ENCODE measurements at places on chromosomes 3 and 15. TPM values are rescaled to one million over a fixed set of nuclear protein-coding genes. Genes with fewer than 3 reads are reported as not detected.

DNA sequence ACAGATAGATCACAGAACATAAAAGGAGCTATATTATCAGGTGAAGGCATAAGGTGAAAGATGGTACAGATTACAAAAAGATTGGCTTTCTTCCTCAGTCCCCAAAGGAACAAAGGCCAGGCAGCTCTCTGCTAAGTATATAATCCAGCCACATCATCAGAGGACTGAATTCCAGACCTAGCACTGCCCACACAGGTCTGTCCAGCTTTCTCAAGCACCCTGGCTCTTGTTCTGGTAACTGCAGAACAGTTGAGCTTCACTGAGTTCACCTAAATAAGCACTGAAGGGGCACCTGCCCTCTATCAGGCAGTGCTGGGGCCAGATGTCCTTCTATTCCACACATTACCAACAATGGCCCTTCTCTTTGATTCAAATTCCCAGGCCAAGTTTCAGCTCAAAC, 6.3 kb downstream of the DUOXA1 start:
- DNase-seq, result no peak

DNA sequence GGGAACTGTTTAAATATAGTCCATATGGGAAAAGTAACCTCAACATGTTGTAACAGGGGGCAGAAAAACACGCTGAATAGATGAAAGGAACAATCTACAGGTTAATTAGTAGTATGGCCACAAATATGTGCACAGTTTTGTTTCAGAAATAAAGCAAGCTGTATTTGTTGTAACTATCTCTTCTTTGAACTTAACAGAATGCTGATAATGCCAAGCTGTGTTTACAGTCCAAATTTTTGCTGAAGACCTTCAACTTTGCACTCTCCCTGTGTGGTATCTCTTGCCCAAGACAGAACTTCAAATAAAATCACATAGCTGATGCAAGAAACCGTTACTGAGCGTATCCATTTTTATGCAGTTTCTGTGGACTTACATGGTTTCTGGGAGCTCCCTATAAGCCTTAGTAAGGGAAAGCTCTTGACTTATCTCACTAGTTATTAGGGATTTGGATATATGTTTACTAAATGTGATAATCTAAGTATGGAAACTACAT, 425.4 kb upstream of the TPRG1 start:
- no peak for DNase-seq

- DNase-seq, result no peak
Observed at GRCh38 chr3:71560665-71561064, 22.9 kb downstream of the FOXP1 start.

DNA sequence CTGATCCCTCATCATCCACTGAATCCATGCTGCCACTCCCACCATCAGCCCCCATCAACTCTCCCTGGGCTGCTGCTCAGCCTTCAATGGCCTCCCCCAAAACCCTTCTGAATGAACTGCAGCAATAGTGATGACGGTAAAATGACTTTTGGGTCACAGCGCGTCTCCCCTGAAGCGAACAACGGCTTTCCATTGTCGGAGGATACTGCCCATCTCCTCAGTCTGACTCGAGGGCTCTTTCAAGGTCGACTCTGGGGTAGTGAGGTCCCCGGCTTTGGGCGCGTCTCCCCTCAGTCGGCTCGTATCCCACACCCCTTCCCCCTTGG, 57.2 kb upstream of the ZBTB38 start:
- peak; percentile 13 for DNase-seq

GRCh38 chr3:139020036-139020867, 474 bp downstream of the PRR23B start:
- no peak for DNase-seq

DNA sequence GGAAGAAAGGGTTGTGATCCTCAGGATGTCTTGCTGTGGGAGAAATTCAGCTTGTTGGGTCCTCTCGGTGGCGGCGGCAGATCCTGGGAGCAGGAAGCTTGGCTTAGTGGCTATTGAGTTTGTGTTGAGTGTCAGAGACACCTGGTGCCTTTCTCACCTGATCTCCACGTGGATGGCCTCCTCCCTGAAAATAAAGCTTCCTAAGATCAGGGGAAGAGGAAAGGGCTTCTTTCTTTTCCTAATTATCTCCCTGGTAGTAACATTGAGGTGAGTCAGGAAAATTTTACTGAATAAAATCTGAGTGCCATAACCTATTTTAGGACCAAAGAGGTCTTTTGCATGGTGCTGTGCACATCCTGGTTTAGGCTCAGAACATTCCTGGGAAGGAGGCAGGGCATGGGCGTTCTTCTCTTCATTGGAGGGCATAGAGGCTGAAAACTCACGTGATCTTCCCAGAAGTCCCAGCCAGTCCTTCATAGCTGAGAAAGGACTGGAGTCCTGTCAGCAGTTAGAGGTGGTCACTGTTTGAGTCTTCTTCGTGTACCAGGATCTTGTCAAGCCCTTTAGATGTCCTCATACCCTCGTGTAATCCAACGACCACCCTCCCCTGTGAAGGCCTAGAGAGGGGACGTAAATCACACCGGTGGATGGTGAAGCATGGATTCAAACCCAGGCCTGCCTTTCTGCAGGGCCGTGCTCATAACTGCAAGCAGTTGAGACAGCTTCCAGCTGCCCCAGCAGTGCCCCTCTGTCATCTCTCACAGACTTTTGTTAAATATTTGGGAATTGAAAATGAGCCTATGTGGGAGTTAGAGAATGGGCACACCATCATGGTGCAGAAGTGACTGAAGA, 1.1 kb downstream of the CMTM8 start:
- no peak for DNase-seq

DNA sequence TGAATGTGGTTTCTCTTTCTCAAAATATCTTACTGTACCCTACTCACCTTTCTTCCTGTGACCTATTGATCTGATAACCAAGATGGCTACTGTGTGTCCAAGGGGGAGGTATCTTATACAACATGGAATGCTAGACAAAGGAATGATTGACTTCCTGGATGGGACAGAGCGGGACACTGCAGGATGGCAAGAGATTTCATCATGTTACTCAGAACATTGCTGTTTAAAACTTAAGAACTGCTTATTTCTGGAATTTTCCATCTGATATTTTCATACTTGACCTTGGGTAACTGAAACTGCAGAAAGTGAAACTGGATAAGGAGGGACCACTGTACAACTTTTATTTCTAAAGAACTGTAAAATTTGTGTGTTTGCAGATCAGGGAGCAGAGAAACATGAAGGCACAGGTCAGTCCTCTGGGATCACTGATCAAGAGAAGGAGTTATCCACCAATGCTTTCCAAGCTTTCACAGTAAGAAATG, 18.5 kb downstream of the CNOT10 start:
- no peak for DNase-seq

GRCh38 chr3:4748701-4749378, 230.4 kb upstream of the BHLHE40 start:
- DNase-seq, result no peak

The IL16 gene
- 0.09 TPM for total RNA-seq

The TIMP4 gene
- 0.15 TPM for total RNA-seq

Measured in neural progenitor cell (in vitro differentiated cells).